ENCODE measurements at places on chromosomes 16 and 17.
A peak's percentile ranks its signal among the peaks of the same experiment; 100 is the strongest.

DNA sequence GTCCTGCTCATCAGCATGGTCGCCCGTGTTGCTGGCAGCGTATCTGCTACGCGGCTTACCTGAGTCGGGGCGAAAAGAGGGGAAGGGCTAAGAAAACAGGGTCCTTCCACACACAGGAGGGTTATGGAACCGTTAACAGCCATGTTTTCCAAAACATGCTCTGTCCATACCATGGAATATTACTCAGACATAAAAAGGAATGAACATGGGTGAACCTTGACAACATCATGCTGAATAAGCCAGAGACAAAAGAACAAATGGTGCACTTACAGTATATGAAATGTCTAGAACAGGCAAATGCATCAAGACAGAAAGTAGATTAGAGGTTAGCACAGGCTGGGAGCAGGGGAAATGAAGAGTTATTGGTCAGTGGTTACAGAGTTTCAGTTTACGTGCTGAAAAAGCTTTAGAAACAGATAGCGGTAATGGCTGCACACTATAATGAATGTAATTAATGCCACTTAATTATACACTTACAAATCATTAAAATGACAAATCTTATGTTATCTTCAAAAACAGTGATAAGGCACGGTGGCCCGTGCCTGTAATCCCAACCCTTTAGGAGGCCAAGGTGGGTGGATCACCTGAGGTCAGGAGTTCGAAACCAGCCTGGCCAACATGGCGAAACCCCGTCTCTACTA lies 7.8 kb downstream of the NPRL3 start:
- no peak for DNase-seq
- no peak overlapping the region for H3K27ac ChIP-seq
- peaks cover 13% of the 10 kb centered on the region for H3K4me1 ChIP-seq
- no peaks in the 10 kb centered on the region for H3K27me3 ChIP-seq

- H3K27me3 ChIP-seq: no peaks in the 10 kb centered on the region
- H3K36me3 ChIP-seq: no peaks in the 10 kb centered on the region
- peak overlapping the region; percentile 87 for H3K4me3 ChIP-seq
- H3K4me1 ChIP-seq: peaks cover 12% of the 10 kb centered on the region
Measured at GRCh38 chr16:89700649-89701424, 668 bp downstream of the SPATA2L start.

DNA sequence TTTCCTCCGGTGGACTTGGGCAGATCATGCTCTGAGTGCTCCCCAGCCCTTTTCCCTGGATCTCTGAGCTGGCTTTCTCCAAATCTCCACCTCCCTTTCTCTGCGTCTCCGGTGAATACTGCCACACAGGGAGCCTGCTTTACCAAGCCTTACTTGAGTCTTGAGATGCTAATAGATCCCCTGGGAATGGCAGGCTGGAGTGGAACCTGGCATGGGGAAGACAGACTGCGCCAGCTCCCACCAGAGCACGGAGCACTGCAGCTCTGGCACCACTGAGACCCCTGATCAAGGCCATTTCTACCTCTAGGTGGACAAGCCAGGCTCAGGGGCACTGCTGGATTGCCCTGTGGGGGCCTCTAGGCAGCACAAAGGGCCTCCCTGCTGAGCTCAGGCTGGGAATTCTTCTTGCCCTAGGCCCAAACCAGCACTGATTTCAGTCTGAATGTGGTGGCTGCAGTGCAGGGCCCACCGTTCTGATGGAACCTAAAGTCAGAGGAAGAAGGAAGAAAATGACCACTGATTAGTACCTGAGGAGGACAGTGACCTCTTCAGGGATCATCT lies 74.3 kb upstream of the CRHR1 start:
- H3K27me3 ChIP-seq: peaks cover 22% of the 10 kb centered on the region
- no peak overlapping the region for H3K27ac ChIP-seq
- H3K36me3 ChIP-seq: no peaks in the 10 kb centered on the region
- no peak overlapping the region for H3K4me3 ChIP-seq

DNA sequence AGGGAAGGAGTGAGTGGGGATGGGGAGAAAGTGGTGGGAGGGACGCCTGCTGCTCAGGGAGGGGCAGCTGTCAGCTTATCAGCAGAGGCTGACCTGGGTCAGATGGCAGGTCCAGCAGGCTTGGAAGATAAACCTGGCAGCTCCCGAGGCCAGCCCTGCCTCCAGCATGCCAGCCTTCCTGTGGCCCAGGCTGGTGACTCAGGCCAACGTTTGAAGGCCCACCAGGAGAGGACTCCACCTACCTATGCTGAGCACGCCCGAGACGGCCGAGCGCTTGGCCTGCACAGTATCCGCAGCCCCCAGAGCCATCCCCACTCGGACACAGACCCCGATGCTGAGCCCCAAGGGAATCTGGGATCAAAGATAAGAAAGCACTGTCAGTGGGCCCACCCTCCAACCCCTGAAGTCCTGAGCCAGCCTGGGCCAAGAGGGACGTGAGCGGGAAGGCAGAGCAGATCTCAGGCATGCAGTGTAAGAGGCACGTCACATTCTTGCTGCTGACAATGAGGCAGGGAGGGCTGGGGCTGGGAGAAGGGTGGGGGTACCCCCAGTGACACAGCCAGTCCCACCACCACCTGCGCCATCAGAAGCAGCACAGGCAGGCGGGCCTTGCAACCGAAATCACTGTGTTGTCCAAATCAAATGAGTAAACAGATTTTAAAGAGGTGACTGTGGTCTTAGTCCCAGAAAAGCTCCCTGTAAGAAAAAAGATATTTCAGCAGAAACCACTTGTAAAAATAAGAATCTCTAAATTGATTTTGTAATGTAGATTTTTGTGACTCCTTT lies 12.4 kb downstream of the SLC47A2 start:
- no peak for DNase-seq
- no peak overlapping the region for H3K27ac ChIP-seq
- peaks cover 7% of the 10 kb centered on the region for H3K4me1 ChIP-seq
- no peaks in the 10 kb centered on the region for H3K36me3 ChIP-seq
- H3K4me3 ChIP-seq: no peak overlapping the region

DNA sequence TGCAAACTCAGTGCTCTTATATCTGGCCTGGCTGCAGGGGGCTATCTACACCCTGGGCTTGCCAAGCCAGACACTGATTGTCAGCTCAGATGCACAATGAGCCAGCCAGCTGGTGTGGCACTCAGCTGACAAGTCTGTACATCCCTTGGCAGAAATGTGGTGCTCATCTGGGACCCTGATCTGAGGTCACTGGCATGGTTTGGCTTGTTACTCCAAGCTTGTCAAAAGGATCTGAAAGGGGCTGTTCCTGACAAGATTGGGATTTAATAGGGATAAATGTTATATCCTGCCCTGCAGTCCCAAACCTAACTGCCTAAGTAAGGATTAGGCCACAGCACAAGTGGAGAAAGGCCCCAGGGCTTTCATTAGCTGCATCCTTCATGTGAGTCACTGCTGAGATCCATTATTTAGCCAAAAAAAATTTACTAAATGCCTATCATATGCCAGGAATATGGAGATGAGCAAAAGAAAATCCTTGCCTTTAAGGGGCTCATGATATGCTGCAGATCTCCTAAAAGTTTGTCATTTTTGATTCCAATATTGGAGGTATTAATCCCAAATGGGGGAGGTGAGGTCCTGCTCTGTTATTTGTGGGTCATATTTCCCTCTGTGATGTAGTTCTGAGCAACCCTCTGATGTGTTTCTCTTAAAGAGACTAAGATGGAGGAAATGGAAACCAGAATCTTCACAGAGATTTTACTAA lies 6.3 kb downstream of the SLC6A2 start:
- no peak overlapping the region for H3K27ac ChIP-seq
- no peak overlapping the region for H3K4me3 ChIP-seq
- no peaks in the 10 kb centered on the region for H3K4me1 ChIP-seq
- peaks cover 2% of the 10 kb centered on the region for H3K27me3 ChIP-seq

DNA sequence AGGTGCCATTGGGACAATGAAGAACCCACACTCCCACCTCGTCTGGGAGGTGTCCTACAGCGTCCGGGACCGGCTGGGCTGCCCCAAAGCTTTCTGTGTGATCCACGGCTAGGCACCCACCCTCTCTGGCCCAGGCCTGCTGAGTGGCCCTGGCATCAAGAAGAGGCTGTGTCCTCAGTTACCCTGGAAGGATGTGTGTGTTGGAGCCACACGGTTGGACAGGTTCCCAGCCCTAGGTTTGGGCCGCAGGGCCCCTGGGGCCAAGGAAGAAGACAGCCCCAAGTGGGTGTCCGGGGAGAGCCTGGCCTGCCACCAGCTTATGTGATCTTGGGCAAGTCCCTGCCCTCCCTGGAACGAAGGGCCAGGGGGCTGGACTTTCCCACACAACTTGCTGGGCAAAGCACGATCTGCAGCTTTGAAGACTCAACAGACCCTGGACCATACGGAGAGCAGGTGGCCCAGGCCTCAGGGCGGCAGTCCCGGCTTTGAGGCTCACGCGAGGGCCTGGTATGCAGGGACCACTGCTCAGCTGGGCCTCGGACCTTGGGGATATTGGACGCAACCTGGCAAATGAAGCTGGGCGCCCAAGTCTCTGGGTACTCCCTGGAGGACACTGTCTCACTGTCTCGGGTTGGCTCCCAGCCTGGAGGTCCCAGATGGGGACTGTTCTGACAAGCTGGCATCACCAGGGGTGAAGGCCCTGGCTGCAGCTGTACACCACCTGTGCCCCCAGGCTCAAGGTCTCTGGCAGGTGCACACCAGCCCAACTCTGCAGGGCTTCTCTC lies 17.5 kb downstream of the MYBBP1A start:
- no peak overlapping the region for H3K4me3 ChIP-seq
- no peak for DNase-seq
- peaks cover 9% of the 10 kb centered on the region for H3K4me1 ChIP-seq

All from memory B cell (primary cell).